ENCODE measurements at places on chromosomes 6 and 20. TPM values are rescaled to one million over a fixed set of nuclear protein-coding genes. Genes with fewer than 3 reads are reported as not detected.

DNA sequence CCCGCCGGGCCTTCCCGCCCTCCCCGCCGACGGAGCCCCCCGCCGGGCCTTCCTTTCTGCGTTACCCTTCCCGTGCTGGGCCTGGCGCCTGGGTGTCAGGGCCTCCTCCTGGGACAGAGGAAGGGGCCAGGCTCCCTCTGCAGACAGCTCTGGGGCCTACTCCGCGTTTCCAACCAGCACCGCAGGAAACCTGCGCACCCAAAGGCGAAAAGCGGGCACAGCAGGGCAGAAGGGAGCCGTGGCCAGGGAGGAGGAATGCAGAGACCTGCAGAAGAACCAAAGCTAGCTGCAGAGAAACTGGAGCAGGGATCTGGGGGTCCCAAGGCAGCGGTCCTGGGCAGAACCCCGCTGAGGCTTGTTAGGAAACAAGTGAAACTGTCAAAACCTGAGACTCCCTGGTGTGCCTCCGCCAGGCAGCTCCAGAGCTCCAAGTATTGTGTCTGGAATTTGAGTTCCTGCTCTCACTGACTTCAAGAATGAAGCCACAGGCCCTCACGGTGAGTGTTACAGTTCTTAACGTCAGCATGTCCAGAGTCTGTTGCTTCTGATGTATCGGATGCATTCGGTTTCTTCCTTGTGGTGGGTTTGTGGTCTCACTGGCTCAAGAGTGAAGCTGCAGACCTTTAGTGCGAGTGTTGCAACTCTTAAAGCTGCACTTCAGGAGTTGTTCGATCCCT, 33.3 kb downstream of the IRF4 start:
- H3K4me1 ChIP-seq: peaks cover 29% of the 10 kb centered on the region
- no peak overlapping the region for H3K4me3 ChIP-seq
- no peak overlapping the region for H3K27ac ChIP-seq

GRCh38 chr20:9332791-9333479, 181.5 kb upstream of the LAMP5 start:
- H3K36me3 ChIP-seq: no peaks in the 10 kb centered on the region
- H3K27me3 ChIP-seq: no peaks in the 10 kb centered on the region

SSTR4 gene
- not detected for total RNA-seq

MCHR2 gene
- total RNA-seq: not detected

Measured in activated naive CD8-positive, alpha-beta T cell treated with anti-CD3 and anti-CD28 coated beads, Interleukin-2, amount 10 ng/mL, durations not matched to agents 7 days and 5 days (primary cell).